ENCODE measurements at places on chromosomes 1 and 21.

DNA sequence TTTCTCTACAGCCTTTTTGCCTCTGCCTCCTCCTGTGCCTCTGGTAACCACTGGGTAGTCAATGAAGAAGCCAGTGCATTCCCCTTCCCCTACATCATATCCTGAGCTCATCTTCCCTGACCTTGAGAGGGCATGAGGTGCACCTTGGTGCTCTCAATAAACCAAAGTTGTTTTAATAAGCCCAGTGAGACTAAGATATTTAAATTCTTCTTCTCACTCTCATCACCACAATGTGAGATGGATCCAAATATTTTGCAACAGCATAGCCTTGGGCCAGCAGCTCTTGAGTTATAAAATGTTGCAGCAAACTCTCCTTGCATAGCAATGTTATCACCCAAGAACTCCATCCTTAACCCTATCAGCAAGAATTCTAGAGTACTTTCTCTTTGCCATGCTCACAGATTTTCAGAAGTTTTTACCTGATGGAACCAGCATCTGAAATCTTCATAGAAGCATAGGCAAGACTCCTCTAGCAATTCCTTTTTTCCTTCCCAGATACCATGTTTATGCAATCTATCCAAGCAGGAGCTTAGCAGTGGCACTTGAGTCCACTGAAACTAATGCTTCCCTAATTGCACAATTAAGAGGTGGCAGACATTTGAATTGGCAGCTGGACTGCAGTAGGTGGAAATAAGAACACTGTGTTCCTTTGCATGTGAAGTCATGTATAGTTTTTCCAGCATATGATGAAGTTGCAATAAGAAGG lies 36.8 kb downstream of the CDC7 start:
- peak; percentile 37 for DNase-seq

DNA sequence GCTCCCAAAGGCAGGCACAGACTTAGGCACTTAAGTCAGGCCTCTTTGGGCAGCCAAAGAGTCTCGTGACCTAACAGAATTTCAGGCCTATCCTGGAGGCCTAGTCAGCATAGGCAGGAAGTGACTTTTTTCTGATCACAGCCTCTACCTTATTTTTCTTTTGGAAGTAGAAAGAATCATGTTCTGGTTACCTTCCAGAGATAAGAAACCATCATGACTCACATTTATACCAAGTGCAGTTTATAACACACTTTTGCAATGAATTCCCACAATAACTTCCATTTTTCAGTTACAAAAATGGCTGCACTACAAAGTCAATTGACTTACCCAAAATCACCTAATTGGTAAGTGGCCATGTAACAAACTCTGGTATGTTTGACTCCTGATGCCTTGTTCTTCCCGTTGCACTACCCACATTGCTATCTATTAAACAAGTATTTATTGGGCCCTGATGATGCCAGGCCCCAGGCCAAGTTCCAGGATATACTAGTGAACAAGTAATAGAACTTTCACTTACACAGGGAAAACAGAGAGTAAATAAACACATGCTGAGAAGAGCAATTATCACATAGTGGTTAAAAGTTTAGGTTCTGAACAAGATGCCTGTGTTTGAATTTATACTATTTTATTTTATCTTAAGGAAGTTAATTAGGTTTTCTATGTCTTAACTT lies 74.3 kb downstream of the SH3GLB1 start:
- DNase-seq: no peak

GRCh38 chr1:155940482-155940992 lies 901 bp upstream of the RXFP4 start:
- no peak for DNase-seq

DNA sequence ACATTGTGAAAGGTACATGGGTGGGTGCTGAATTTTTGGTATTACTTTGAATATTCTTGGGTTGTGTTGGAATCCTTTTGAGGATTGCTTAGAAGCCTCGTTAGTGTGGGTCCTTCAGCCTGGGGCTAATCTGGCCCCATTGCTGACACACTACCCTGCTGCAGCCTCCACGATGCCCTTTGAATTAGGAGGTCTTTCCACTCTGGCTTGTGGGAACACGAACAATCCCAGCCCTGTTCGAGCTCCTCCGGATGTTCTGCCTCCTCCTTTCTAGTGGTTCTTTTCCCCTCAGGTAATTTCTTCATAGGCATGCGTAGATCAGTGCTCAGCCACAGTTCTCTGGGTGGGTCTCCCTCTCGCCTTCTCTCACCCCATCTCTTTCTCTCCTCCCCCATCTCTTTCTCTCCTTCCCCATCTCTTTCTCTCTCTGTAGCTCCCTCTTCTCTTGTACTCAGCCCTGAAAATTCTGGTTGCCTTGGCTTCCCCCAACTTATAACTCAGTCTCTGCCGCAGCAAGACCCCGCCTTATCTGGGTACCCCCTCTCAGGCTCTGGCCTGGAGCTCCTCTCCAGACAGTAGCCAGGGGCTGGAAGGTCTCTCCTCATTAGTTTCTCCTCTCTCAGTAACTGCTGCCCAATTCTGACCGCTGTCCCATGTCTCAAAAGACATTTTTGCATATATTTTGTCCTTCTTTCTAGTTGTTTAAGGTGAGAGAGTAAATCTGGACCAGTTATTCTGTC lies 46.0 kb upstream of the SLC19A1 start:
- no peak for DNase-seq

DNA sequence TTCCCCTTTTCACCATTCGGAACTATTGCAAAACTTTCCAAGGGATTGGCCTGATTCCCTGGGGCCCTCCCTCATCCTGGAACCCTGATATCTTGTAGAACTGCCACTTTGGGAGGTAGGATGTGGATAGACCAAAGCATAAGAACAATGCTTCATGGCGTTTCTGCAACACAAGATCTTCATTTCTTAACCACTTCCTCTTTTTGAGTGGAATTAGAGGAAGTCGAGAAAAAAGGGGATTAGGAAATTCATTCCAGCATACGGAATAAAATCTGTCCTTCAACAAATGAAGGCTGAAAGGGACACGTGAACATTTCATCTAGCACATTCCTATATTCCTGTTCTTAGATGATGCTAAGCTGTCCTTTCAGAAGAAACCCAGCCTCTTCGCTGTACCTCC lies 149.3 kb downstream of the HUNK start:
- no peak for DNase-seq

DNA sequence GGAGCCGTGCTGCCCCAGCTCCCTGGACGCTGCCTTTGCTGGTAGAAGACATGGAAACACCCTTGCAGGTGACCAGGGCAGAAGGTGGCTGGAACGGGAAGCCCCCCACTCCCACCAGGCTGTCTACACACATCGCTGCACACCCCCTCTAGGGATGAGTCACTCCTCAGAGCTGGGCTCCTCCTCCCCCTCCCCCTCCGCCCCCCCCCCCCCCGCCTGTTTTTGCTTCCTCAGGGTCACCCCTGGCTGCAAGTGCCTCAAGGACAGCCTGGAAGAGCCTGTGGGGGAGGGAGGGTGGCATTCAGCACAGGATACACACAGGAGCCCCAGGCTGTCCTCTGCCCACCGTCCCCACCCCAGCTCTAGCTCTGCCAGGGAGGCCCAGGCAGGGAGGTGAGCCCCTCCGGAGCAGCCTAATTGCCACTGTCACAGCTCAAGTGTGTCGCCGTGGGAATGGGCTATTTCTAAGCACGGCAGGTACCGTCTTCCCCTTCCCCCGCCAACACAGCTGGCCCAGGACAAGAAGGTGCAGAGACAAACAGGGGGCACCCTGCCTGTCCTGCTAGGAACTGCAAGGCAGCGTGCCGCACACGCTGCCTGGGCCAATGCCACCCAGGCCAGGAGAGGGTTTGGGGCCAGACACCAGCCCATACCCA lies 2.5 kb downstream of the FNDC10 start:
- DNase-seq: peak; percentile 39

GRCh38 chr1:7991504-7992440 lies 30.3 kb downstream of the PARK7 start:
- no peak for DNase-seq

DNA sequence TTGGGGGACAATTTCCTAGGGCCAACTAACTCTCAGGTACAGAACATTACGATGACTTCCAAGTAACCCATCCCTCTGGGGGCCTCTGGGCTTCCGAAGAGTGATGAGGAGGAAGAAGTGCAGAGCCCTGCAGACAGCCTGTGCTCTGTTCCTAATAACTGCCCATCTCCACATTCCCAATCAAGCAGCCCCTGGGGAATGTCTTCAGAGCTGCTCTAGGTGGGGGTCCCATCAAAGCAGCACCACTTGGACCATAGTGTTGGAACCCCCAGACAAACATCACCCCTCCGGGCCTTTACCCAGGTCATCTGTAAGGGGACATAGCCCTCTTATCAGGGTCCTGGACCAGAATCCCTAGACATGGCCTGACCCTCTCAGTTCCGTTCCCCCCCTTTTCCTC lies 357.3 kb downstream of the NPHP4 start:
- DNase-seq: no peak

DNA sequence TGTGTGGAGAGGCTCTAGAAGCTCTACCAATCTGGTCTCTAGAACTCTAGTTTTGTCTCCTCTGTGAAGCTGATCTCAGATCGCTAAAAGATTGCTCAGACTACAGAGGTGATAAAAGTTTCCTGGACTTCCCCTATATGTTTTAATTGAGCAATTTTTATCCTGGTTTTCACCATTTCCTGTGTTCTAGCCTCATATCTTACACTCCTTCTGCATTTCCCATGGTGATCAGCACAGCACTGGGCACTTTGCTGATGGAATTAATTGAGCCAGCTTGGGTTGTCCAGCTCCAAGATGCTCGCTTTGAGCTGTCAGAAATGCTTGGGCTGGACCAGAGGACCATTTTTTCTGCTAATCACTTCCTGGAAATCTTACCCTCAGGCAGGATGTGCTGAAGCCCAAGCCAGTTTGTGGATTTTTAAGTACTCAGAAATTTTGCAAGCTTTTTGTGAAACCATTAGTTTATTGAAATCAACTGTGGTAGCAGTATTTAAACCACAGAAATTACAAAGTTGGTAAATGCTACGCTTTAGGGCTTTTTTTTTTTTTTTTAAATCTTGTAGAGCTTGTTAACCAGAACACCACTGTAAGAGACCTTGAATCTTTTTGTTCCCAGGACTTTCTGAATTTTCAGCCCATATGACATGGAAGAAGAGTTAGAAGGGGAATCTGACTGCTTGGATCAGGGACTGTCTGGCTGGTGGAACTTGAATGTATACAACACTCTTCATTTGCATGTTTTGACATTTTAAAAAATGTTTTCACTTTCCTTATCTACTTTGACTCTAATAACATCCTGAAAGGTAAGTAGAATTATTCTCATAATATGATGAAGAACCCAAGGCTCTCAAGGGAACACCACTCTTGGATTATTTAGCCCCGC lies 28.4 kb downstream of the CD48 start:
- no peak for DNase-seq

DNA sequence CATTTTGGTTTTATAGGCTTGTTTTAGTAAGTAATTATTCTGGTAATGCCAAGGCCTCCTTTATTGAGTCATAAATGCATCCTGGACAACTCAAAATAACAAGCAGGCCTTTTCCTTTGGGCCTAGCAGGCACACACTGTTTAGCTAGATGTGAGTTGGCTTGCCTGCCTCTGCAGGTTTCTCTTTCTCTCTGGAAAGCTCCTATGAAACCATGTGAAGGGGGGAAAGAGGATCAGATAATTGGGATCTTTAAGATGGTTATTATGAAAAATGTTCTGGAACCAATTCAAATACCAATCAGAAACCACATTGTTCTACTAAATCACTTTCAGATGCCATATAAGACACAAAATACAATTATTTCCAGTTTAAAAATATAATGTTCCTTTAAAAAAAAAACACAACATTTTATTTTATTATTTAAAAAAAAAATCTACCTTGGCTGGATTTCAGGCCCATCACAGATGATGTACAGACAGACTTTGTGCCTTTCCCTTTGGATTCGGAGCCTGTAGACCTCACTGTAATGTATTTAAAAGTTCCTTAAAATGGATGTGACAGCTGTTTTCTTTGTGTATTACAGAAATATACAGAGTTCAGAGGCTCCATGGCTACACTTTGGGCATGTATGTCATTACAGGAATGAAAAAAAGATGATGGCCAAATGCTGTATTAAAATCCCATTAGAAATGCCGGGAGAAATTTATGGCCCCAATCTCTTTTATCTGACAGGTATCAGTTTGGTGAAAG lies 80.2 kb downstream of the NTMT2 start:
- no peak for DNase-seq

- peak; percentile 51 for DNase-seq
Measured at GRCh38 chr1:84892705-84893618, at the start of gene LPAR3. Gene LPAR3, minus strand, starts transcription at chr1:84893206. Its CDS starts 27,086 bp downstream, at chr1:84866120.
